ENCODE measurements at places on chromosomes 7 and 10.

GRCh38 chr10:48700071-48700470 lies 15.4 kb downstream of the WDFY4 start:
- H3K36me3 ChIP-seq = no peaks in the 10 kb centered on the region
- H3K27me3 ChIP-seq = peaks cover 13% of the 10 kb centered on the region
- H3K27ac ChIP-seq = no peak overlapping the region

DNA sequence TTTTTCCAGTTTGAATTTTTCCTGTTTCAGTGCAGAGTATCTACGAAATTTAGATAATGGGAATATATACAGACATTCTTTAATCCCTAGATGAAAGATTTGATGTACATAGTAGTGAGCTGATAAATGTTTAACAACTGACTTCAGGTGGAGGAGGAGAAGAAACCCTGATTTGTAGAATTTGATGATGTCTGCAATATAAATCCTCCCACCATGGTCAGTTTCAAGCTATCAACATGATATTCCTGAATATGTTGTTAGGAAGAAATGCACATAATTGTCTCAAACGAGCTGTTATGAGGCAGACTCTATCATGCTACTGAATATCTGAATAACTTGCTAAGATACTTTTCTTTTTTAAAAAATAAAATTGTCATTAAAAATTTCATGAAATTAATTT lies 629.3 kb upstream of the LRRN3 start:
- no peaks in the 10 kb centered on the region for H3K36me3 ChIP-seq
- H3K27me3 ChIP-seq = no peaks in the 10 kb centered on the region
- DNase-seq = no peak
- H3K27ac ChIP-seq = no peak overlapping the region
- H3K4me1 ChIP-seq = no peaks in the 10 kb centered on the region

DNA sequence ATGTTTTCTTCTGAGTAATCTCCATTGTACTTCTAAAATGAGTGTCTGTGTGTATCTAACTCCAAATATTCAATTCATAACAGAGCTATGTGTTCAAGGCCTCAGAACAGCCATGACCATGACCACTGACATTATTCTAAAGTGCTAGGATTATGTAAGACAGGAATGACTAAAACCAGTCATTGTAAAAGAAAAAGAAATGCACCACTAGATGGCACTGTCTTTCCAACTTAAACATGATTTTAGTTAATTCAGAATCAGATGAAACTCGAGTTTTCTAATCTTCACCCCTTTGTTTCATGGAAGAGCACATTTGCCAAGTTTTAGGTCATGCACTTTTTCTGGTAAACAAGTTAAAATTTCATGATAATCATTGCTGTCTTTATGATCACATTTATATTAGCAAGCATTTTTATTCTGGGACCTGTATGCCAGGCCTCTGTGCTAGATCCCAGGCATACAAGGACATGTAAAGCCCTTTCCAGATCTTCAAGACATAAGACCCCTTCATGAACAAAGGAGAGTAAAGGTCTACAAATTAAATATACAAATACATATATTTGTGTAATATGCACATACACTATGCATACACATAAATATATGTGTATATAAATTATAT lies 26.1 kb upstream of the RSU1 start:
- no peaks in the 10 kb centered on the region for H3K4me1 ChIP-seq
- H3K27ac ChIP-seq = no peak overlapping the region
- H3K36me3 ChIP-seq = no peaks in the 10 kb centered on the region
- H3K4me3 ChIP-seq = no peak overlapping the region
- no peak for DNase-seq

DNA sequence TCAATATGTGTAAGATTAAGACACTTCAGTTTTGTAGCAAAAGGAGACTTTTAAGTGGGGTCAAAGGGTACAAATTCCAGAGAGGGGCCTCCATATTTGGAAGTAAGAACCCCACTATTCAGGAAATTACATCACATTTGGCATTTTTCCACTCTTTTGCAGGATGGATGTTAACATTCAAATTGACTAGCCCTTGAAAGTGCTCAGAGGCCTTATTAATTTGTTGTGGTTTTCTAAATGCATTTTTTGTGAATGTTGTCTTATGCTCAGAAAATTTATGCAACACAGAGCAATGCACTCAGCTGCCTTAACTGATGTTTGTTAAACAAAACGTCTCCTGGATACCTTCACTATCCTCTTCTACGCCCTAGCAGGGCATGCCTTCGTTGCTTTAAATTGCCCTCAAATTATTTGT lies 50.9 kb upstream of the PDLIM1 start:
- H3K4me1 ChIP-seq = peaks cover 6% of the 10 kb centered on the region
- no peaks in the 10 kb centered on the region for H3K27me3 ChIP-seq
- no peak overlapping the region for H3K4me3 ChIP-seq
- DNase-seq = no peak

- peak overlapping the region; percentile 87 for H3K4me3 ChIP-seq
- peaks cover 7% of the 10 kb centered on the region for H3K27me3 ChIP-seq
- DNase-seq = no peak
- peak overlapping the region; percentile 81 for H3K27ac ChIP-seq
- H3K36me3 ChIP-seq = no peaks in the 10 kb centered on the region
These were observed 1.3 kb upstream of the ARID5B start for GRCh38 chr10:61899997-61900828.

DNA sequence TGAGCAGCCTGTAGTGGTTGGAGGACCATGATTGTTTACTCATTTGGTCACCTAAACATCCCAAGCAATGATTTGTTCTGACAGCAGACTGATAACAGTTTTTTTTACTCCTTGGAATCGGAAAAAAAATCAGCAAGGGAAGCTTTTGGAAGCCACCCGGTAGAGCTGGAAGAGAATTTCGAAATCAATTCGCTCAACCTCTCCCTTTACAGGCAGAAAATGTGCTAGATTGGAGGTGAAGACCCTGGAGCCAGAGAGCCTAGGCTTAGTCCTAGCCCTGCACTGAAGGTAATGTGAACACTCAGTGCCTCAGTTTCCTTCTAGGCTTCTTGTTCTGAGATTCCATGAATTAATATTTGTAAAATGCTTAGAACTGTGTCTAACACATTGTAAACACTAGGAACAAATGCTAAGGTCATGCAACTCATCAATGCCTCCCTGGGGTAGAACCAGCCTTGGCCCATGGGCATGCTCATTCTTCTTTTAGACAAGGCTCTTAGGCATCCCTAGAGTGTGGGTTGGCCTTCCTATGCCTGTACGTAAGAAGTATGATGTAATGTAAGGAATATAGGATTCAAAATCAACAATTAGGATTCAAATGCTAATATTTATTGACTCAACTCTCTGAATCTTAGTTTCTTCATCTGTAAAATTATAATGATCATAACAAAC lies 52.7 kb downstream of the MET start:
- no peak for DNase-seq
- no peaks in the 10 kb centered on the region for H3K27me3 ChIP-seq
- peaks cover 27% of the 10 kb centered on the region for H3K4me1 ChIP-seq
- H3K36me3 ChIP-seq = peaks cover 4% of the 10 kb centered on the region

DNA sequence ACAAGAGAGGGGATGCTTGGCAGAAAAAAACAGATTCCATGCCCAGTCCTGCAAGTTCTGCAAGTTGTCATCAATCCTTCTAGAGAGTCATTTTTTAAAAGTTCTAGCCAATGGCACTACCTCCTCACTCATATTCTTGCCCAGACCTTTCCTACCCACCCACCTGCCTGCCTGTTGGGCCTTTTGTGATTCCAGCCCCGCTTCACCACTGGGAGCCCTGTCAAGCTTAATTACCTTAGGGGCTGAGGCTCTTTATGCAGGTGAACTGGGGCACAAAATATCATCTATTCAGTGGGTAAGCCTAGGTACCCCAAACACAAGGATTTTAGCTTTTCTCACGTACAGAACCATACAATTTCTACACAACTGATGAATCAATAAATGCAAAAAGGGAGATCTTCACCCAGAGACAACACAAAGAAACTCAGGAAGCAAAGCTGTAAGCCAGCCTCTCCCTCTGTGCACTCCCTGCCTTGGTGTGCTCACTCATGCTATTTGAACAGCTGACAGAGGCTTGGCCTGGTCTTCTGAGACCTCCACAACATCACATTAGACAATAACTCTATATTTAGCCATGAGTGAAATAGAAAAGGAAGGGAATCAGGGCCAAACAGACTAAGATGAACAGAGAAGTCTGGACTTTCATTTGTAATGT lies 222.6 kb downstream of the HTR7 start:
- H3K4me3 ChIP-seq = no peak overlapping the region
- H3K36me3 ChIP-seq = no peaks in the 10 kb centered on the region
- no peak for DNase-seq
- no peaks in the 10 kb centered on the region for H3K27me3 ChIP-seq
- H3K27ac ChIP-seq = no peak overlapping the region

DNA sequence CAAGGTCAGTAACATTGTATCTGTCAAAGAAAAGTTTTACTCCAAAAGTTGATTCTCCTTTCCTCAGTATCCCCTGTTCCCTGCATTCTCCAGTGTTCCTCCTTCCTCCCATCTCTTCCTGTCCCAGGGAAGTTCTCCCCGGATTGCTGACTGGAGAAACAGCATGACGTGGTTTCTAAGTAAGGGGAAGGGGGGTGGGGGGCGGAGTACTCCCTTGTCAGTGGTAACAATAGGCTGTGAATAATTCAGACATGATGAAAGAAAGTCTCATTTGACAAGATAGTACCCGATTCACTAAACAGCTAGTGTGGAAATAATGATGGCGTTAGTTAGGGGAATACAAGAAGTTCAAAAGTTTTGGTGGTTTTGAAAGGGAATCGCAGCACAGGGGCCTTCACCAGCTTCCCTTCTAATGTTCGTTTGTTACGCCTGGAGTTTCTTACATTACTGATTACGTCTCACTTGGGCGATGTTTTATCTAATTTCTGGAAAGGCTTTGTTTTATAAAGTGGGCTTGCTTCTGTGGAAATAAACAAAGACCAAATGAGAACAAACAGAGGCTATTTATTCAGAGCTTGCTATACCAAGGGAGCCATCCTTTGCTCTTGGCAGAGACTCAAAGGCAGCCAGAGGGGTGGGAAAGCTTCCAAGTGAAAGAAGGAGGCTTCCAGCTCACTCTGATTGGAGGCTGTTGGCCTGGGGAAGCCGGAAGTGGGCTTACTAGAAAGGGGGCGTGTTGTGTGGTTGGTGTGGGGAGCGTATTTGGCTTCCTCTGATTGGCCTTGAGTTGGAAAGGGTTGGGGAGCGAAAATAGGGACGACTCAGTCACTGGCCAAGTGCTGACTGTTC lies 453.7 kb downstream of the SDK1 start:
- no peaks in the 10 kb centered on the region for H3K4me1 ChIP-seq
- peak overlapping the region; percentile 71 for H3K27ac ChIP-seq
- DNase-seq = no peak
- H3K4me3 ChIP-seq = no peak overlapping the region

DNA sequence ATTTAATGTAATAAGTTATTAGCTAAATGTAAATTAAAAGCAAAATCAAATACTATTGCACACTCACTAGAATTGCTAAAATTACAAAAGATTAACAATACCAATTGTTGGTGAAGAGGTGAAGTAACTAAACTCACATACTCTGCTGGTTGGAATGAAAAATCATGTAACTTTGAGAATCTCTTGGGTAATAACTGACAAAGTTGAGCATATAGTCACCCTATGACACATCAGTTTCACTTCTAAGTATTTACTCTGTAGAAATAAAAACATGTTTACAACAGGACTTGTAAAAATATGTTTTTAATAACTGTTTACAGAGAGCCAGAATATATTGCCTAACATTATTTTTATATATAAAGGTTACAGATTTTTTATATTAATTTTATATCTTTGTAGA lies 33.6 kb downstream of the CNTNAP2 start:
- H3K4me1 ChIP-seq = peaks cover 13% of the 10 kb centered on the region
- no peak overlapping the region for H3K4me3 ChIP-seq
- H3K27ac ChIP-seq = no peak overlapping the region
- no peak for DNase-seq
- H3K27me3 ChIP-seq = no peaks in the 10 kb centered on the region

DNA sequence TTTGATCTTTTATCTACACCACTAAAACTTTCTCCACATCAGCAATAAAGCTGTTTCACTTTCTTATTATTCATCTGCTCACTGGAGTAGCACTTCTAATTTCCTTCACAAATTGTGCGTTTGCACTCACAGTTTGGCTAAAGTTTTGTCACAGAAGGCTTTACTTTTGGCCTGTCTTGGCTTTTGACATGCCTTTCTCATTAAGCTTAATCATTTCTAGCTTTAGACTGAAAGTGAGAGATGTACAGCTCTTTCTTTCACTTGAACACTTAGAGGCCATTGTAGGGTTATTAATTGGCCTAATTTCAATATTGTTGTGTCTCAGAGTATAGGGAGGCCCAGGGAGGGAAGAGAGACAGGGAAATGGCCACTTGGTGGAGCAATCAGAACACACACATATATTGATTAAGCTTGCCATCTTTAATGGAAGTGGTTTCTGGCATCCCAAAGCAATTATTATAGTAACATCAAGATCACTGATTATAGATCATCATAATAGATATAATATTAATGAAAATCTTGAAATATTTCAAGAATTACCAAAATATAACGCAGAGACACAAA lies 512.5 kb downstream of the ETV1 start:
- no peak overlapping the region for H3K4me3 ChIP-seq
- H3K27me3 ChIP-seq = no peaks in the 10 kb centered on the region
- peaks cover 2% of the 10 kb centered on the region for H3K4me1 ChIP-seq
- H3K36me3 ChIP-seq = no peaks in the 10 kb centered on the region

- H3K36me3 ChIP-seq = no peaks in the 10 kb centered on the region
- H3K4me1 ChIP-seq = peaks cover 8% of the 10 kb centered on the region
- no peak overlapping the region for H3K4me3 ChIP-seq
- no peak overlapping the region for H3K27ac ChIP-seq
These were observed 263.2 kb downstream of the HGF start for GRCh38 chr7:81506609-81507008.

GRCh38 chr7:154287356-154287755 lies 235.2 kb downstream of the DPP6 start:
- no peak overlapping the region for H3K4me3 ChIP-seq
- H3K27me3 ChIP-seq = no peaks in the 10 kb centered on the region
- DNase-seq = no peak
- H3K36me3 ChIP-seq = no peaks in the 10 kb centered on the region
- no peak overlapping the region for H3K27ac ChIP-seq

DNA sequence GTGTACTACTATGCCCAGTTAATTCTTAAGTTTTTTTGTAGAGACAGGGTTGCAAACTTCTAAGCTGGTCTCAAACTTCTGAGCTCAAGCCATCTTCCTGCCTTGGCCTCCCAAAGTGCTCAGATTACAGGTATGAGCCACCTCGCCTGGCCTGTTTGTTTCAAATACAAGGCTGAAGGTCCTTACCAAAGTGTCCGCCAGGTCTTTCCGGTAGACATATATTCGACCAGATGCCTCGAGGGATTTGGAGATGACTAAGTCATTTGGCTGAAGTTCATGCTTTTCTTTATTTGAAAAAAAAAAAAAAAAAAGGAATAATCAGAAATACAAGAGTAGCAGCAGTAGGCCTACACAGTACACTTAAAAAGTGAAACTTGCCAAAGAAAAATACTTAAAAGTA lies 204.5 kb upstream of the CDCA7L start:
- H3K4me1 ChIP-seq = peaks cover 7% of the 10 kb centered on the region
- DNase-seq = no peak
- H3K4me3 ChIP-seq = no peak overlapping the region
- H3K27me3 ChIP-seq = no peaks in the 10 kb centered on the region

GRCh38 chr7:107610323-107610722 lies 30.3 kb downstream of the BCAP29 start:
- no peaks in the 10 kb centered on the region for H3K27me3 ChIP-seq
- H3K4me3 ChIP-seq = no peak overlapping the region
- peaks cover 9% of the 10 kb centered on the region for H3K36me3 ChIP-seq
- no peak overlapping the region for H3K27ac ChIP-seq
- DNase-seq = no peak
- peaks cover 1% of the 10 kb centered on the region for H3K4me1 ChIP-seq

- no peaks in the 10 kb centered on the region for H3K27me3 ChIP-seq
- H3K27ac ChIP-seq = no peak overlapping the region
- H3K36me3 ChIP-seq = peaks cover 12% of the 10 kb centered on the region
- no peak for DNase-seq
- peaks cover 36% of the 10 kb centered on the region for H3K4me1 ChIP-seq
- no peak overlapping the region for H3K4me3 ChIP-seq
These were observed 110.4 kb downstream of the HIPK2 start for GRCh38 chr7:139667377-139667776.
